Stimulated activated CD4-positive, alpha-beta T cell treated with anti-CD3 and anti-CD28 coated beads, Interleukin-1b, Interleukin-23, amount 100 ng/mL, for 1 hour (primary cell): ENCODE measurements at places on chromosomes 1 and 21.

DNA sequence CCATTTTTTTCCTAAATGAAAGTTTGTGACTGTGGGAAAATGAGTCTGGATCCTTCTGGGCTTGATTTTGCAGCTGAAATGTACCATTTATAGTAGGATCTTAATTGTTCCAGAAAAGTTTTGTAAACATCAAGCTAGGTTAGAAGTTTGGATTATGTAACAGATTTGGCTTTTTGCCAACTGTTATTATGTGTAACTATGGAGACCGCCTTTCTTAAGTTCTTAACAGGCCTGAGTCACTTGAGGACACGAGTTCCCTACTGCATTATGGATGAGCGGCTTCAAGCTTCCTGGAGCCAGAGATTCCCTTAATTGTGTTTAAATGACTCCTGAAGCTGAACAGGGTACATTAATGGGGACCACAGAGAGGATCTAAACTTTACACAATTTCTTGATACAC is 22.2 kb downstream of the SLC25A33 start:
- DNase-seq: no peak

- DNase-seq: peak; percentile 92
Measured at GRCh38 chr1:231211005-231211857, 29.8 kb upstream of the GNPAT start.

GRCh38 chr1:9471679-9472078 is 67.6 kb upstream of the SLC25A33 start:
- DNase-seq: no peak

DNA sequence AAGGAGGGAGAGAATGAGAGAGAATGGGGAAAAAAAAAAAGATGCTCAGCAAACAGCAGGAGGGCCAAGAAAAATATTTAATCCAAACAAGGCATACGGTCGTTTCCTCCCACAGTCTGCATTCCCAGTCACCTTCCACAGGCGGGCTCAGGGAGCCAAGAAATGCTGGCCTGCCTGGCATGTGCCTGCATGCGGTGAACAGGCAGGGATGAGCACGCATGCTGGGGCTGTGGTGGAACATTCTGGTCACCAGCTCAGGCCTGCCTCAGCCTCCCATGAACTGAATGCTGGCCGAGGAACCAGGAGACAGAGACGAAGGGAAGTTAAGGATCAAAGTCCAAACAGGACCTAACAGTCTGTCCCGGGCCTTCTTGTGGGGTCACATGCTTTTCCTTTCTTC is 335.3 kb downstream of the ASTN1 start:
- DNase-seq: no peak

GRCh38 chr21:44423312-44423821 is 31.9 kb upstream of the LRRC3 start:
- DNase-seq: no peak

GRCh38 chr1:175220853-175221556 is 28.4 kb upstream of the KIAA0040 start:
- no peak for DNase-seq

DNA sequence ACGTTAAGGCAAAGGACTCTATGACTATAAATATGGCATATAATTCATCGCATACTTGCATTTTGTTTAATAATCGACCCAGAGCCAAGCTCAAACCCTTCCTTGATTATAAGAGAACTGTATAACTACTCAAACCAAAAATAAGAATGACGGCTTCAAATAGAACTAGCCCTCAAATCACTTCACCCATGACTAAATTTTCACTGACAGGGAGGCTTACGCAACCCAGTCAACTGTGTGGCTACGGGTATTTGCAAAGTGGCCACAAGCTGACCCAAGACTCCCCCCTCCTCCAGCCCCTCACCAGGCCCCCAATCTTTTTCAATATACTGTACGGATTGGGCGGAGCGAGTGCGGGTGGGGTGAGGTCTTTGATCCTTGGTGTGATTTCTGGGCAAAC is 268.3 kb downstream of the ASTN1 start:
- no peak for DNase-seq

GRCh38 chr1:59446257-59446901 is 149.5 kb downstream of the FGGY start:
- DNase-seq: no peak

DNA sequence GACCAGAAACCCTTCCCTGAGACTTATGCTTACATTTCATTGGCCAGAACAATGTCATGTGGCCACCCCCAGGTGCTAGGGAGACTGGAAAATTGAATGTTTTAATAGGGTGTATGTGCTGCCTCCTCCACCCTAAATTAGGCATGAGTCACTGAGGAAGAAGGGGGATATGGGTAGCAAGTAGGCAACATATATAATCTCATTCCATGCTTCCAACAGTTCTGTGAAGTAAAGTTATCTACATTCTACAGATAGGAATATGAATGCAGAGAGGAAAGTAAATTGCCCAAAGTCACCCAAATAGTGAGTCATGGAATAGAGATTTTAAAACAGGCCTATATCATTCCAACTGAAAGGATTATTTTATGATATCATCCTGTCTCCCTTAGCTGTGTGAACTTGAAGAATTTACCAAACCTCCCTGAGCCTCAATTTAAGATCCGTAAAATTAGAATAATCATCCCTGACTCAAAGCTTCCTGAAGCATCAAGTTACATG is 168.6 kb upstream of the FGGY start:
- DNase-seq: no peak

GRCh38 chr1:157139052-157139715 is 989 bp upstream of the ETV3 start:
- DNase-seq: no peak

GRCh38 chr1:208156310-208156709 is 87.9 kb downstream of the PLXNA2 start:
- DNase-seq: no peak

- no peak for DNase-seq
Measured at GRCh38 chr1:177800400-177801088, 169.3 kb downstream of the SEC16B start.

- no peak for DNase-seq
Measured at GRCh38 chr21:24023936-24024335, 1583.3 kb downstream of the MRPL39 start.

GRCh38 chr1:7960867-7961215 is 670 bp upstream of the PARK7 start:
- DNase-seq: no peak

- no peak for DNase-seq
Measured at GRCh38 chr1:99363531-99363930, 99.2 kb downstream of the PLPPR4 start.

DNA sequence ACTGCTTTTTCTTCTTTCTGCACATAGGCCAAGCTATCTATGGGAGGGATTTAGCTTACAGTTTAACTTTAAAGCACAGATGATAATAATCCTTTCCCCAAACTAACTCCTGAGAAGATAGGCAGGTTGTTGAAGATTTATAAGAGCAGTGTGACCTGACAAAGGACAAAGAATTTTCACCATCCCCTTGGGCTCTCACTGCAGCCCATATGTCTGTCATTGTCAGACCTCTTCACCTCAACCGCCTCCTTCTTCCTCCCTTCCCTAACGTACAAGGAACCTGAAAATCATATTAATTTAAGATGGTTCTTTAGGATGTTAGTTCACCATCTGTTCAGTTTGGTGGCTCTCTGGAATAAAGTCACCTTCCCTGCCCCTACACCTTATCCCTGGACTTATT is 5.0 kb downstream of the RNU1-2 start:
- no peak for DNase-seq

DNA sequence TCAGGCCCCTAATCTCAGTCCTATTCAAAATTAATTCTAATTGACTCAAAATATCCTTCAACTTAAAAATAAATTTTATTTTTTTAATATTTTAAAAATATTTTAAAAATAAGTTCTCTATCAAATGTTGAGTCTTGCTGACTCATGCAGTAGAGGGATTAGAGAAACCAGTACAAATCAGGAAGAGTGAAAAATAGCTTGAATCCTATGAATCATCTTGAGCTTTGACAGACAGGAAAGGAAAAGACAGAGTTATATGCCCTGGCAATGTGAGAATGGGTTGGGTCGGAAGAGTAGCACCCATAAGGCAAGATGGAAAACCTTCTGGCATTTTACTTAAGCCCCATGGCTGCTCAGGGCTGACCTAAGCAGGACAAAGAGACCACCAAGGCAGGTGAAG is 346.6 kb upstream of the RUNX1 start:
- DNase-seq: no peak
